ENCODE measurements at places on chromosomes 16 and 17.

GRCh38 chr17:37847102-37847501, 77.1 kb upstream of the TBC1D3K start:
- DNase-seq = no peak

- DNase-seq = no peak
These were observed 968.1 kb downstream of the CDH11 start for GRCh38 chr16:64153718-64154117.

DNA sequence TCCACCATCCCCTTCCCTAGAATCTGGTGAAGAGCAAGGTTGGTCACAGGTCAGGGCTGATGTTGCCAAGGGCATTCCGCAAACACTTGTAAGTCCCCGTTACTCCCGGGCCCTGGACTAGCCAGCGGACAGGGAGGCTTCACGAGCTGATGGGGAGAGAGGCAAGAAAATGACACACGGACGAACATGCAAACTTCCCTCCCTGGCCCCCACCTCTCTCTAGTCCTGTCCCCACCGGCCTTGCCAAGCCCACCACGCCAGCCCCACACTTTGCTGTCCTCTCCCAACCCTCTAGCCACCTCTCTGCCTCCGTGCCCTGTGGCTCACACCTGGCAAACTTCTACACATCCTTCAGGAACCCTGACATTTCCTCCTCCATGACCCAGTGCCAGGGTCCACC, 54.8 kb downstream of the RPH3AL start:
- DNase-seq = no peak

GRCh38 chr17:32693194-32693897, 183.6 kb downstream of the MYO1D start:
- no peak for DNase-seq

DNA sequence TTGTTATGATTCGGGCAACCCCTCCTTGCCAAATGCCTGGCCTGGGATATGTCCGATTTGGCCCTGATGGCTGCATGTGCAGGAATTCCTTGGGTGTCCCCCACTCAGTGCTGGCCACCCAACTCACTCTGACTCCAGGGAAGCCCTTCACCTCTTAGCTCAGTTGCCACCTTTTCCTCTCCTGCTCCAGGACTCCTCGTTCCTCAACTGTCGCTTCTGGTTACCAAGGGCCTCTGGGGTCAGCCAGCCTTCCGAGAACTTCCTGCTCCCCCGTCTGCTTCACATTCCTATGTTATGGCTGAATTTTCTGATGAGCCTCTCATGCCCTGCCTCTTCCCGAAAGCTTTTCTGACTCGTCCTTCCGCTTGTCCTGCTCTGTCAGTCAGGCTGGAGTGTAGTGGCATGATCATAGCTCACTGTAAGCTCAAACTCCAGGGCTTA, 63.5 kb downstream of the SPACA3 start:
- DNase-seq = no peak

DNA sequence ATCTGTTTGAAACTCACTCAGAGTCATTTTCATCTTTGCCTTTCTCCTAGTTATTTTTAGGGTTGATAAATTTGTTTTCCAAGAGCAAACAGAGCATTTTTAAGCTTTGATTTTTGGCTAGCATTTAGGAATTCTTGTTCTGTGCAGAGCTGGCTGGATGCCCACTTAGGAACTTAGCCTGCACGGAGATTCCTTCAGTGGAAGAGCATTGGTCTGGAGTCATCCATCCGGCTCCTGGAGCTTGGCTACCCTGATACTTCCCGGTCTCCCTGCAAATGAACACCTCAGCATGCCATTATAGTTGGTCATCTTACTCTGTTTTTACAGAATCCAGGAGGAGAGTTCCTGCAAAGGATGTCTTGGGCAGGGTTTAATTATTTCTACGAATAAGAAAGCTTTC, 57.1 kb downstream of the SPECC1 start:
- DNase-seq = no peak

Measured in activated CD8-positive, alpha-beta memory T cell treated with anti-CD3 and anti-CD28 coated beads for 1 hour (primary cell).